ENCODE measurements at places on chromosomes 13 and 19.

- DNase-seq = no peak
Measured at GRCh38 chr19:27392027-27392632, 1820.8 kb downstream of the UQCRFS1 start.

GRCh38 chr13:45368571-45368970 is 27.6 kb upstream of the TPT1 start:
- no peak for DNase-seq

DNA sequence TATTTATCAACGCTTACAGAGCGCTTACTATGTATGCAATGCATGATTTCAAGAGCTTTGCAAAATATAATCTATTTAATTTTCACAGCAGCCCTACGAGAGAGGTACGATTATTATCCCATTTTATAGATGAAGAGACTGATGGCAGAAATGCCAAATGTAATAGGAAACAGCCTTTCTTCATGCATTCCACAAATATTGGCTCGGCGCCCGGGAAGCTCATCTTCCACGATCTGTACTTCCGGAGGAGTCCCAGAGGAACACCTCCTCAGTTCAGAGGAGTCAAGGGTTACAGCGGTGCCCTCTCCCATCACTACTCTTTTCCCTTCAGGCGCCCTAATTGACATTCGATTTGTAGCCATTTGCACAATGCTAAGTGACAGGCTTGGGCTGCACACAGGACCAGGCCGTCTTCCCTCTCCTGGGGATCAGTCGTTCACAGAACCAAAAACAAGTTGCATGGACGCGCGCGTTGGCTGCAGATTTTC is 1.1 kb upstream of the ARHGAP35 start:
- DNase-seq = no peak

DNA sequence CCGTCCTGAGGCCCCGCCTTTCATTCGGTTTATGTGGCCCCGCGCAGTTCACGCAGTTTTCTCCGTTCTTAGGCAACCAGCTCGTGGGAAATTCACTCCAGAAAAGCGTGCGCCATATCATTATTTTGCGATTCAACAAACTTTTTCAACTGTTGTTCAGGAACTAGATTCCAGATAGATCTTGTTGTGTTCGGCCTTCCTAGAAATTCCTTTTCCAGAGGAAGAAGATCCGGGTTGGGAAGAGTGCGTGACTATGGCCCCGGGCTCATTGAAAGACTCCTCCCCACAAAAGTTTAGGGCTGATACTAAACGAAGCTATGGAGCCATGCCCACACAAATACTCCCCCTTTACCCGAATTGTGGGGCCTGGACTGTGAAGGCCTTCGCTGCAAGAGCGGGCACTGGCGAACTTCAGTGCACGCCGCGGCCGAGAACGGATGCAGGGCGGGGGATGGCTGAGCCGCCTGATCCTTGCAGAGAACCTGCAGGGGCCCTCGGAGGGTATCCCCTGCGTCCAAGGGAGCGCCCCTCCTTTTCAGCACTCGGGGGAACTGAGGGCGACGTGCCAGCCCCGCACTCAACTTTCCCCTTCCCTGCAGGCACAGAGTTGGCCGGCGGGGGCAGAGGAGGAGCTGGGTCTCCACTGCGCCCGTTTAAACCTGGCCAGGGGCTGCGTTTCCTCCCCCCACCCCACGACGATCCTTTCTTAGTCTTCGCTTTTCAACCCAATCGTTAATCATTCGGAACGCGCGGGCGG is 904 bp upstream of the SOX1 start:
- DNase-seq = no peak

- DNase-seq = no peak
Measured at GRCh38 chr13:23766283-23766682, 122.9 kb downstream of the MIPEP start.

DNA sequence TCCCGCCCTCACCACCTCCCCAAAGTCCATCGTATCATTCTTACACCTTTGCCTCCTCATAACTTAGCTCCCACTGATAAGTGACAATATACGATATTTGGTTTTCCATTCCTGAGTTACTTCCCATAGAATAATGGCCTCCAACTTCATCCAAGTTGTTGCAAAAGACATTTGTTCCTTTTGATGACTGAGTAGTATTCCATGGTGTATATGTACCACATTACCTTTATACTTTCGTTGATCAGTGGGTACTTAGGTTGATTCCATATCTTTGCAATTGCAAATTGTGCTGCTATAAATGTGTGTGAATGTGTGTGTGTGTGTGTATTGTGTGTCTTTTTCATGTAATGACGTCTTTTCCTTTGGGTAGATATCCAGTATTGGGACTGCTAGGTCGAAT is 109.6 kb downstream of the ZNF536 start:
- DNase-seq = no peak

- DNase-seq = no peak
Measured at GRCh38 chr13:96342852-96343465, 253.1 kb downstream of the HS6ST3 start.

DNA sequence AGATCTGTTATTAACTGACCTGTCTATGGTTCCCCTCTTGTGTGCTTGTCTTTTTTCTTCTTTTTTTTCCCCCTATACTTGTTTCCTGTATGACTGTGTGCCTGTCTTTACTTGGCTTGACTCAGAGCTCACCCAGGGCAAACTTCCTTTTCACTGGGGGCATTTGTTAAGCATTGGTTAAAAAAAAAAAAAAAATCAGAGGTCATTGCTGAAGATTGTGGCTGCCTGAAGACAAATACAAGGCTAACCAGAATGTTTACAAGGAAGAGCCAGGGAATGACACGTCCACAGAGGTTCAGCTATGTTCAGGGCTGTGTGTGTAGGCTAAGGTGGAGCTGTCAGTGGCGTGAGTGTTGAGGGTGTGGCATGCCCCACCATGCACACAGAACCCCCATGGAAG is 47.1 kb downstream of the LNX2 start:
- DNase-seq = no peak

GRCh38 chr13:113650731-113651148 is 7.3 kb downstream of the ATP4B start:
- DNase-seq = no peak

DNA sequence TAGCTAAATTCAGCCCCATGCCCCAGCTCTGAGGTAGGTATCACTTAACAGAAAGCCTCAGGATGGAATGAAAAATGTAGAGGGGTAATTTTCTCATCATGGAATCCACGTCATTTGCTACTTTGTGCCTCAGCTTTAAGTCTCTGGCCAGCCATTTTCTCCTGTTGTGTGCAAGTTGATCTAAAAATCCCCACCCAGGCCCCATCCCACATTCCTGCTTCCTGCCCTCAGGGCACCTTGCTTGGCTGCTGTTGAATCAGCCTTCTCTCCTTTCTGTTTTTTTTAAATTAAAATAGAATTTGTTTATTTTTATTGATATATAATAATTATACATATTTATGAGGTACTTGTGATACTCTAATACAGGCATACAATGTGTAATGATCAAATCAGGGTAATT is 179.9 kb upstream of the TSHZ3 start:
- DNase-seq = no peak

- no peak for DNase-seq
Measured at GRCh38 chr13:66855131-66855530, 375.0 kb downstream of the PCDH9 start.

DNA sequence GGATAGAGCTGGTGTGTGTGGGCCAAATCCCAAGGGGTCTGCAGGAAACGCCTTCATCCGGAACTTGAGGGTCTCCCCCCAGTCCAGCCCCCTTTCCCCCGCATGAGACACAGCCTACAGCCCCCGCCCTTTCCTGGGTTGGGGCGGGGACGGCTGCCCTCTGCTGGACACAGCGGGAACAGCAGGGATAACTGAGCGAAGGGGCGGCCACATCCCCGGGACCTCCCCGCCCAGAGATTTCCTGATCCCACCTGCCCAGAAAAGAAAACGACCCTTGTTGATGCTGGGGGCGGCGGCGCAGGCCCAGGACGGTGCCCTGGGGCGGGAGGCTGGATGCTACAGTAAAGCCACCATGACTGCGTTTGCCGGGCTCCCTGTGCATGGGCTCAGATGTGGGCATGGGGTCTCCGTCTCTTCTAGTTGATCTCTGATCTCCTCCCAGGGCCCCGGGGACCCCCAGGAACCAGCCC is 14.2 kb downstream of the ONECUT3 start:
- DNase-seq = no peak

- no peak for DNase-seq
Measured at GRCh38 chr13:56718791-56719190, 421.9 kb upstream of the PRR20A start.

DNA sequence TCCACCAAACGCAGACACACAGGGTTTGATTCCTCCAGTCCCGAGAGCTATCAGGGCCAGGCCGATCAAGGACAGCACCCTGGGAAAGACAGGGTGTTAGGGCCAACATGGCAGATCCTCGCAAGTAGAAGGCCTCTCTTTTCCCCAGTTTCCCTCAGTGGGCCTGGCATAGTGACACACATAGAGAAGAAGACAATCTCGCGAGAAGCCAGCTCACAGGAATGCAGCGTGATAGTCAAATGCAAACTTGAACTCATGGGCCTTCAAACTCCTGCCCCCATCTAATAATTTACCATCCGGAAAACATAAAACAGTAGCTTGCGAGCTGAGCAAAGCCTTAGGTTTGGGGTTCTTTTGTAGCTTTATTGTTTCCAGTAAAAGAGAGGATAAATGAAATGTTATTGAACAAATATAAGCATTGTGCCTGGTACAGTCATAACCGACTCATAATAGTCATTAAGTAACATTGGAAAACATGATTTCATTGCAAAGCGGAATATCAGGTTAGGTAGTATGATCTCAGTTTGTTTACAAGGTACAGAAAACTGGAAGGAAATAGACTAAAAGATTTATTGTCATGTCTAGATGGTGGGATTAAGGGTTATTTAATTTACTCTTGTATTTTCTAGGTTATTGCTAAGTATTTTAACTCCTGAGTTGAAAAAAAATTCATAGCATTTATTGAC is 30.5 kb downstream of the SLC15A1 start:
- no peak for DNase-seq

DNA sequence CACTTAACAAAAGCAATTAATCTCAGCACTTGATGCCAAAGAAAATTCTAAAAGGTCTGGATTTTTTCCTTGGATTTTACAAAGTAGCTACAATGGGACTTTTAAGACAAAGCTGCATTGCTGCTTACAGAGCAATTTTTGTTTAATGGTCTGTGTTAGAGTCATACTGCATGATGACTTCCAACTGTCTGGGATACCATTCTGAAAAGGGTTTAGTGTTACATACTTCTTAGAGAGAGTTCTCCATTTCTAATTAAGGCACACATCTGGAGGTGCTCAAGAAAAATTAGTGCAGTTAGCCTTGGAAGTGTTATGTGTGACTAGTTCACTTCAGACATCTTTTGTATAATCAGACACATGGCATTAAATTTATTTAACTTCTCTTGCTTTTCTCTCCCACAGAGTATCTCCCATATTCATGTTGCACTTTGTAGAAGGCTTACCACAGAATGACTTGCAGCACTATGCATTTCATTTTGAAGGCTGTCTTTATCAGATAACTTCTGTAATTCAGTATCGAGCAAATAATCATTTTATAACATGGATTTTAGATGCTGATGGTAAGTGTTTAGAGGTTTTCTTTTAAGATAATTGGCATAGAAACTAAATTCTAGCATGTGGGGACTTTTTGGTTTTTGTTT is 35.1 kb downstream of the USPL1 start:
- DNase-seq = no peak

- DNase-seq = no peak
Measured at GRCh38 chr19:10227026-10227971, 3.8 kb downstream of the S1PR2 start.
